ENCODE measurements at places on chromosomes 7 and 10.
A peak's percentile ranks its signal among the peaks of the same experiment; 100 is the strongest.

- DNase-seq, result no peak
These were observed 80.8 kb downstream of the ALOX5 start for GRCh38 chr10:45454859-45455258.

DNA sequence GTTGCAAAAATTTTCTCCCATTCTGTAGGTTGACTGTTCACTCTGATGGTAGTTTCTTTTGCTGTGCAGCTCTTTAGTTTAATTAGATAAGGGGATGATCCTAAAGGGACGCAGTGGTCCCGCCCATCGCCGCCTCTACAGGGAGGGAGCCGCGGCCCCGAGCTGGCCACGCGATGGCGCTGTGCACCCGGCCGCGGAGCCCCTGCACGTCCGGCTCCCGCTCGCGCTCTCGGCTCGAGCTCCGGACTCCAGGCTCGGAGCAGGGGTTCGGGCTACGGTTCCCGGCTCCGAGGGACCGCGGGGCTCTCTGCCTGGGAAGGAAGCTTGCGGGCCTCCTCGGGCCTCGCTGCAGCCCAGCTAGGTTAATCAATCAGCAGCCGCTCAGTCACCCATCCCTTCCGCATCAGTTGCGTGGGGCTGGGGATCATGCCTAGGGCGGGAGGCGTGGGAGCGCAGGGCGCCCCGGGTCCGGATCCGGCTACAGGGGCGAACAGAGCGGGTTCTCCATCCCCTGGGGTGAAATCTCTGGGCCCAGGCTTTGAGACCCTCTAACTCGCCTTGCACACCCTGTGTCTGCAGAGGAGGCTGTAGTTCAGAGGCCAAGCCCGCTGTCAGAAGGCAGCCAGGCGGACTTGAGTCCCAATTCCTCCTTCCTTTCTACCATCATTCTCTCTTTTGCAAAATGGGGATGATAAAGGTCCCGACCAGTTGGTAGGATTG lies 97.9 kb downstream of the WDR11 start:
- peak; percentile 73 for DNase-seq

GRCh38 chr7:3033581-3033980 lies 10.1 kb downstream of the CARD11 start:
- no peak for DNase-seq

DNA sequence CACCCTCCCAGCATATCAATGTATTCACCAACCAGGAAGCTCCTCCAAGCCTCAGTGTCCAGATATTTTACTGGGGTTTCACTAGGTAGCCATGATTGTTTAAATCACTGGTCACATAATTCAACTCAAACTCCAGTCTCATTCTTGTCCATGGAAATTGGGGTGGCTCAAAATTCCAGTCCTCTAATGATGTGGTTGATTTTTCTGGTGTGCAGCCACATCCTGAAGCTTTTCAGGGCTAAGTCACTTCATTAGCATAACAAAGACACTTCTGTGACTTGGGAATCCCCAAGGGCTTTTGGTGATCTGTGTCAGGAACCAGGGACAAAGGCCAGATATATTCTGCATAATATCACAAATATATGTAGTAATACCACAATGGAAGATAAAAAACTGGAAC lies 786.9 kb upstream of the IGFBP3 start:
- DNase-seq, result no peak

GRCh38 chr10:99872367-99873162 lies 90.1 kb downstream of the ABCC2 start:
- DNase-seq, result no peak

- no peak for DNase-seq
These were observed 331.5 kb upstream of the NFE2L3 start for GRCh38 chr7:25820432-25821040.

GRCh38 chr7:26553128-26553527 lies 261.5 kb downstream of the SNX10 start:
- no peak for DNase-seq

DNA sequence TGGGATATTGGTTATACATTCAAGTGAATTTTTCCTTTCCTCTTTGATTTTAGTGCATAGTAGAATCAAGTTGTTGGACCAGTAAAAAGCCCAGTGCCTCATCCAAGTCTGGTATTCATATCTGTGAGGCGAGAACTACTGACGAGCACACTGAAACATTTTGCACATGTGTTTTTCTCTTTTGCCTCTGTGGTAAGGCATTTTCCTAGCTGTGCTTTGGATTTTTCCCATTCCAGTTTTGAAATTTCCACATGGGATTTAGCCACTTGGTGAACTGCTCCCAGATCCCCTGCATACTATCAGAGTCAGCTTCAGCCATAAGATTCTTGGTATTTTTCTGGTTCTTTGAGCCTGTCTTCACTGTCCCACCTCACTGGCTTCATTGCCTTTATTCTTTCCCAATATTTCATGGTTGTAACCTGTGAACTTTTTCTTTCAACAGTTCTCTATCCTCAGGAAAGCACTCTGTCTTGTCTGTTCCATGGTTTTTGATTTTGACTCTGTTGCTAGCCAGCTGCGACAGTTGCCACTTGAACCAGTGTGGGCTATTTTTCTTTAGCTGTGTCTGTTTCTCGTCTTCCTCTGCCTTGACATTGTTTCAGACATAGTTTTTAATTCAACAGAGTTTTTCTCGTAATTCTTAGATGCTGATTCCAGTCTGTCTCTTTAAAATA lies 239.0 kb downstream of the REEP3 start:
- DNase-seq, result no peak

DNA sequence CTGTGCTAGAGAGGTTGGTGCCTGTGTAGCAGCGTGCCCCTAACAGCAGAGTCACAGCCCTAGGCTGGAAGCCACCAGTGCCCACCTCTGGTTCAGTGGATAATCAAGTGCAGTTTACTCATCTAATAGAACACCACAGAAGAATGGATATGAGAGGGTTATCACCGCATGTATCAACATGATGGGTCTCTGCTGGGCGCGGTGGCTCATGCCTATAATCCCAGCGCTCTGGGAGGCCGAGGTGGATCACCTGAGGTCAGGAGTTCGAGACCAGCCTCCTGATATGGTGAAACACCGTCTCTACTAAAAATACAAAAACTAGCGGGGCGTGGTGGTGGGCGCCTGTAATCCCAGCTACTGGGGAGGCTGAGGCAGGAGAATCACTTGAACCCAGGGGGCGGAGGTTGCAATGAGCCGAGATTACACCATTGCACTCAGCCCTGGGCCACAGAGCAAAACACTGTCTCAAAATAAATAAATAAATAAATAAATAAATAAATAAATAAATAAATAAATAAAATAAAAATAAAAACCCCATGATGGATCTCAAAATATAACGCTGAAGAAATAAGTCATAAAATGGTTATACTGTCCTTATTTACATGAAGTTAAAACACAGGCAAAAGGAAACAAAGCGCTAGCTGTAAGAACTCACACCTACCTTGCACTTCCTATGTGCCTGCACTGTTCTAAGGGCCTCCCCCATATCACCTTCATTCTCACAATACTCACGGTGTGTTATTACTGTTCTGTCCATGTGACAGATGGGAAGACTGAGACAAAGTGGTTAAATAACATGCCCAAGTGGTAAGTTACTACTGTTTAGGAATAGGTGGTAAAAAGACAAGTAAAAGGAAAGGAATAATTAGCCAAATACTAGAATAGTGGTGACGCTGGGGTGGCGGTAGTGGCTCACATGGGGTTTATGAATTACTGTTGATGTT lies 70.9 kb downstream of the AMZ1 start:
- DNase-seq, result no peak

DNA sequence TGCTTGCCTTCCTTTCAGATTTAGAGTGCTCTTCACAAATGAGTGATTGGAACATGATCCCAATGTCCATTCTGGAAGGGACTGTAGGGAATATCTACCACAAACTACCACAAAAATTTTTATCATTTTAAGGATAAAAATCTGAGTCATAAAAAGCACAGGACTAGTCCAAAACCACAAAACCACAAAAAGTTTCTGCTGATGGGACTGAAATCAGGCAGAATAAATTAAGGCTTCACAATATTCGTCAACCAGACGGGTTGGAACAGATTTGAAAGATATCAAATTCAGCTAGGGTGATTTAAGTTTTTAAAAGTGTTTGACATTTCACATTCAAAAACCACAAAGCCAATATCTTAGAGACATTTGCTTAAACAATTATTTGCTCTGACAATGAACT lies 100.1 kb upstream of the PTN start:
- no peak for DNase-seq

- no peak for DNase-seq
These were observed 10.4 kb downstream of the ANLN start for GRCh38 chr7:36400036-36400435.

DNA sequence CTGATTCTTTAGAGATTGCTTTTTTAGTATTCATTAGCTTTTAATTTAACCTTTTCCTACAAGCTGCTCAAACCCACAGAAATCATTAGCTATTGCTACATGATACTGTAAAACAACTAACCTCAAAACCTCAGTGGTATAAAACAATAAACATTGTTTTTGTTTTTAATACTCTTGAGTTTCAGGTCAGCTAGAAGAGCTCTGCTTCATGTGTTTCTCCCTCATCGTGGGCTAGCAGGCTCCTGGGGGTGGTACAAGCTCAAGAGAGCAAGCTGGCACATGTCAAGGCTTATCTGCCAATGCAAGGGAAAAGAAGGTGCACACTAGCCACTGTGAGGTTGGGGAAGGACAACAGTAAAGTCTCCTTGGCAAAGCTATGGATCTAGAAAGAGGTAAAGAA lies 232.9 kb upstream of the PHF14 start:
- DNase-seq, result no peak

GRCh38 chr7:2499719-2500430 lies 19.7 kb upstream of the LFNG start:
- DNase-seq, result no peak

GRCh38 chr10:88938039-88938438 lies 14.5 kb downstream of the ACTA2 start:
- no peak for DNase-seq

GRCh38 chr10:76982671-76983070 lies 654.9 kb downstream of the KCNMA1 start:
- DNase-seq, result no peak

- DNase-seq, result no peak
These were observed 478.6 kb upstream of the KLF6 start for GRCh38 chr10:4263601-4263921.

DNA sequence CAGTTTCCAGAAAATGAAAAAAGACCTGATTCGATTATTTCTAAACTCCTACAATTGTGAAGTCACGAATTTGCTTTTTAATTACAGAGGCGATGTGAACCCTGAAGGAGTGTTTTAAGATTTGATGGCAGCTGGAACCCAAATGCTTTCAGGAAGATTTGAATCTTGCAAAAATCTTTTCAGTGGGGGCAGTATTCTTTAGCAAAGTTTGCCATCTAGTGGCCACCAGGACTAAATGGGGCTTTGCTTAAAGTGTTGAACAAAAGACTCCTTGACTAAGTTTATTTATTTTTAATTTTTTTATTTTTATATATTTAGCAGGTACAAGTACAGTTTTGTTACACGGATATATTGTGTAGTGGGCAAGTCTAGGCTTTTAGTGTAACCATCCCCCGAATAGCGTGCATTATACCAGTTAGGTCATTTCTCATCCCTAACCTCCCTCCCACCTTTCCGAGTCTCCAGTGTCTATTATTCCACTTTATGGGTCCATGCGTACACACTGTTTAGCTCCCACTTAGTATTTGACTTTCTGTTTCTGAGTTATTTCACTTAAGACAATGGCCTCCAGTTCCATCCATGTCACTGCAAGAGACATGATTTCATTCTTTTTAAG lies 98.8 kb downstream of the CACNB2 start:
- no peak for DNase-seq

GRCh38 chr7:4828720-4829383 lies 33.0 kb downstream of the PAPOLB start:
- DNase-seq, result no peak

- no peak for DNase-seq
These were observed 21.0 kb downstream of the GRB10 start for GRCh38 chr7:50761713-50762112.

GRCh38 chr10:91219371-91220193 lies 881 bp upstream of the PCGF5 start:
- no peak for DNase-seq

DNA sequence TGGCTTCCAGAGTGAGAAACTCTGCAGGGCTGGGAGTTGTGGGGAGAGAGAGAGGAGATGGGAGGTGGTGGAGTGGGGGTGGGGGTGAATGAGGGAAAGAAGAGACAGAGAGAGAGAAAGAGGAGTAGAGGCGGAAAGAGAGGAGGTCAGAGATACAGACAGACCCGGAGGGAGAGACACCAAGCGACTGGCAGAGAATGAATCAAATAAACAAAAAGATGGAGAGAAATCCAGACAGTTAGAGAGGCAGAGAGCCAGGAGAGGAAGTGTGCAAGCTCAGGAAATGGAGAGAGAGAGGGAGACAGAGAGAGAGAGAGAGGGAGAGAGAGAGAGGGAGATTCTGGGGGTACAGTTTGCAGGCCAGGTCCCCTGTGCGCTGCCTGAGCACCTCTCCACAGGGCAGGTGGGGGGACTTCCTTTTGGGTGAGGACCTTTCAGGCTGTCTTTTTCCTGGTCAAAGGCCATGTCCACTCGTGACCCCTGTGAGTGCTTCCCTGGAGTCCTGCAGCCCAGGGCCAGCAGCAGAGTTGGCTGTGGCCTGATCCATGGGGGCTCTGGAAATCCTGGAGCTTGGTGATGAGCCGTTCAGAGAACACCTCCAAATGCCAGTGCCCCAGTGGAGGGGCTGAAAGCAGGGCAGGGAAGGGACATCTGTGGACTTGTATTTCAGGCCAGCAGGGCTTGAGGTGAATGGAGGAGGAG lies 25.0 kb upstream of the PCBD1 start:
- DNase-seq, result no peak

- no peak for DNase-seq
These were observed 40.3 kb downstream of the PDZD8 start for GRCh38 chr10:117334926-117335325.

GRCh38 chr7:129553899-129554461 lies 51.6 kb downstream of the SMKR1 start:
- DNase-seq, result peak; percentile 50

DNA sequence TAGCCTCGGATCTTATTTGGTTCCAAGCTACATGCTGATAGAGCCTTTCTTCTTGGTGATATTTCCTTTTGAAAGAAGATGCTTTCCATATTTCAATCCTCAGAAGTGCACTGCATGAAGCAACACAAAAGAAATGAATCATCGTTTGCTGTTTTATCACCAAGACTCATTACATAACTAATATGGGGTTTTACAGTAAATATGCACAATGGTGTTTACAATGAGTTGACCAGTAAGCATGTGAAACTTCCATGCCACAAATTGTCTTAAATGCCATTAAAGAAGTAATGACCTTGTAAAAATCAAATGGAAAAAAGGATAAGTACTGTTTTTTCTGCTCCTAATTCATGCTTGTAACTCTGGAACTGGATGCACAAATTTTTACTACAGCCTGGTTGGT lies 1017.0 kb upstream of the GHITM start:
- DNase-seq, result no peak

- DNase-seq, result no peak
These were observed 2.5 kb downstream of the TMEM178B start for GRCh38 chr7:141076377-141076776.

DNA sequence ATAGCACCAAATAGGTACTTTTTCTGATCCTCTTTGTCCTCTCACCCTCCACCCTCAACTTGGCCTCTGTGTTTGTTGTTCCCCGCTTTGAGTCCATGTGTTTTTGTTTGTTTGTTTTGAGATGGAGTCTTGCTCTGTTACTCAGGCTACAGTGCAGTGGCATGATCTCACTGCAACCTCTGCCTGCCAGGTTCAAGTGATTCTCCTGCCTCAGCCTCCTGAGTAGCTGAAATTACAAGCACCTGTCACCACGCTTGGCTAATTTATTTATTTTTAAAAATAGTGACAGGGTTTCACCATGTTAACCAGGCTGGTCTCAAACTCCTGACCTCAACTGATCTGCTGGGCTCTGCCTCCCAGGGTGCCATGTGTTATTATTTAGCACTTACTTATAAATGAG lies 5.3 kb downstream of the ZNF273 start:
- no peak for DNase-seq

Data from stimulated activated naive CD8-positive, alpha-beta T cell treated with anti-CD3 and anti-CD28 coated beads, Interleukin-15, Interleukin-2, amounts not matched to agents 100 U/mL and 50 U/mL, for 24 hours (primary cell).